ENCODE measurements at places on chromosomes 3 and 15.
A peak's percentile ranks its signal among the peaks of the same experiment; 100 is the strongest.

GRCh38 chr3:89042236-89042835 lies 65.1 kb upstream of the EPHA3 start:
- DNase-seq, result no peak

- no peak for DNase-seq
These were observed 72.5 kb downstream of the MITF start for GRCh38 chr3:69811452-69812401.

DNA sequence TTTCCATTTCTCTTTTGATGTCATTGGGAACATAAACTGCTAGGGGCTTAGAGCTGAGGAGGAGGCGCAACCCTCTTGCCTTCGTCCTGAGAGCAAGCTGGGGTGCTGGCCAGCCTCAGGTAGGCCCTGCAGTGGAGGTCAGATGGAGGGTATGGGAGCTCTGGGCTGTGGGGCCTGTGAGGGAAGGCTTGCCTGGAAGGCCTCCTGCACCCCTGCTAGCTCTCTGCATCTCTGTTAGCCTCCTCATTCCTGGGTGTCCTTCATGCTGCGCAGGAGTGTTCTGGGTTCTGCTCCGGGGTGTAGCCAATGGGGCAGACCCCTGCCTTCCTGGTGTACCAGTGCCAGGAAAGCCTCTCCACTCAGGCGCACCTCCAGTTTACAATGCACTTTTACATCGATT lies 11.8 kb downstream of the GP5 start:
- DNase-seq, result no peak

- DNase-seq, result no peak
These were observed 153.8 kb upstream of the RAP2B start for GRCh38 chr3:153008226-153008625.

DNA sequence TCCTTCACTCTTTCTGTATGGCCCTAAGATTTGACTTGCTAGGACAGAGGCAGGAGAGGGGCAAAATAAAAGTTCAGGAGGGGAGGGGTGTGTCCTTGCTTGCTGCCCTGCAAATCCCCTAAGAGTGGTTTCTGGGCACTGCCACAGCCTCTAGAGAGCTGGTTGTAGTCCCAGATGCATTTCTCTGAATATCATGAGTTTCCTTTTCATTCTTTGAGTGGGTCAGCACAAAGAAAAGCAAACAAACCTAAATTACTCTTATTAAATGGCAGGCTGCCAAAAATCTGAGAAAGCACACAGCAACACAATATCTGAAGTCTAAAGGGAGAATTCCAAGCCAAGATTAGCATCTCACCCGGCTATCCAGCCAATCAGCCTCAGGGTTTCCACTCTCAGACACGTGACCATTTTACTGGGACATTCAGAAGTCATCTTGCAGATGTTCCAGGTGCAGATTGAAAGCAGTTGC lies 919.3 kb downstream of the TUSC7 start:
- peak; percentile 92 for DNase-seq

GRCh38 chr3:32815841-32816438 lies 1.9 kb upstream of the TRIM71 start:
- DNase-seq, result peak; percentile 12

DNA sequence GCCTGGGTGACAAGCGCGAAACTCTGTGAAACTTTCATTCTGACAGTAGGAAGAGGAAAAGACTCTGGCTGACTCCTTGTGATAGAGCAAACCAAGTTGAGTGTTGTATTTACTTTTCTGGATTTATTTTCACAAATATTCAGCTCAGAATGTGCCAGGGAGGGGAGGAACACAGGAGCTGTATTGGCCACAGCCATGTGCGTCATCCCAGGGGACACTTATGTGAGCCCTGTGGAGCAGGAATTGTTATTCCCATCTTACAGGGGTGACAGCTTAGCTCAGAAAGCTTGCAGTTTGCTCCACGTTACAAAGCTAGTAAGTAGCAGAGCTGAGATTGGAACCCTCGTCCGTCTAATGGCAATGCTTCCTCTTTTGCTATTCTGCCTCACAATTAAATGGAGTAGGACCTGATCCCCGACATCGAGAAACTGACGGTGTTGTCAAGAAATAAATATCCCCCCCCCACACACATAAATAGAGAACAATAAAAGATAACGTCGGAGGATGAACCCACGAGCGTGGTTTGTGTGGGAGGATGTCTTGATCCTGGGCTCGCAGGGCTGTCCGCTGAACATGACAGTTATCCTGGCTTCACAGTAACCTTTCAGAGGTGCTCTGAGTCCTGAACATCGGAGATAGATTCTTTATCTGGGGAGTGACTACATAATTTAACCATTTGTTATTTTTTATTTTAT lies 151.6 kb upstream of the CTDSPL start:
- DNase-seq, result no peak

GRCh38 chr15:83398626-83399025 lies 48.5 kb upstream of the SH3GL3 start:
- peak; percentile 66 for DNase-seq

- no peak for DNase-seq
These were observed 9.6 kb upstream of the FAM107A start for GRCh38 chr3:58586776-58587192.

DNA sequence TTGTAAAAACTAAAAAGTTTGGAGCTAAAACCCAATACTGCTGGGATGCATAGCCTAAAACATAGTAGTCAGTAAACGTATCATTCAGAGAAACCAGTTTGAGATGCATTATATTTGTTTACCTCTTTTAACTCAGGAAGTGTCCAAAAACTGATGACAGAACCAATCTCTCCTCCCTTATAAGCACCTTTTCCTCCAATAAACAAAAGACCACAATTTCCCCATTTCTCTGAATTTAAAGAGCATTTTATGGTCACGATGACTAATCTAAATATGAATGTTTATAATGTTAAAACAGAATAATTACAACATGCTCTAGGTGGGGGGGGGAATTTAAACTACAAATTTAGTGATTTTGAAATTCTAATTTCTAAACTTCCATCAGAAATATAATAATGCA lies 58.5 kb downstream of the CEP63 start:
- no peak for DNase-seq

DNA sequence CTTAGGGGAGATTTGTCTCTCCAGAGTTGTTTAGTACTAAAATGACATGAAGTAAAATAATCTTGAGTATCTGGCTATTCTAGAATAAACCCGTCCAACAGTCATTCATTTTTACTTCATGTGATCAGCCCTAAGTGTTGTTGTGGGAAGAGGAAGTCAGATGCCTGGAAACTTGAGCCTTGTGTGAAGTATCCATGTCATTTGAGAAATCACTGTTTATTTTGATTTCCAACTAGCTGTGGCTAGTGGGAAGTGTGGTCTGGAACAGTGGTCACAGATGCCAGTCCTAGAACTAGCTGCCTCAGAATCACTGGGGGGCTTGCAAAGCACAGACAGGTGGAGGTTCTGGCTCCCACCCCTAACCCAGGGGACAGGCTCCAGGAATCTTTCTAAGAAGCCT lies 77.7 kb upstream of the LIMD1 start:
- peak; percentile 60 for DNase-seq

DNA sequence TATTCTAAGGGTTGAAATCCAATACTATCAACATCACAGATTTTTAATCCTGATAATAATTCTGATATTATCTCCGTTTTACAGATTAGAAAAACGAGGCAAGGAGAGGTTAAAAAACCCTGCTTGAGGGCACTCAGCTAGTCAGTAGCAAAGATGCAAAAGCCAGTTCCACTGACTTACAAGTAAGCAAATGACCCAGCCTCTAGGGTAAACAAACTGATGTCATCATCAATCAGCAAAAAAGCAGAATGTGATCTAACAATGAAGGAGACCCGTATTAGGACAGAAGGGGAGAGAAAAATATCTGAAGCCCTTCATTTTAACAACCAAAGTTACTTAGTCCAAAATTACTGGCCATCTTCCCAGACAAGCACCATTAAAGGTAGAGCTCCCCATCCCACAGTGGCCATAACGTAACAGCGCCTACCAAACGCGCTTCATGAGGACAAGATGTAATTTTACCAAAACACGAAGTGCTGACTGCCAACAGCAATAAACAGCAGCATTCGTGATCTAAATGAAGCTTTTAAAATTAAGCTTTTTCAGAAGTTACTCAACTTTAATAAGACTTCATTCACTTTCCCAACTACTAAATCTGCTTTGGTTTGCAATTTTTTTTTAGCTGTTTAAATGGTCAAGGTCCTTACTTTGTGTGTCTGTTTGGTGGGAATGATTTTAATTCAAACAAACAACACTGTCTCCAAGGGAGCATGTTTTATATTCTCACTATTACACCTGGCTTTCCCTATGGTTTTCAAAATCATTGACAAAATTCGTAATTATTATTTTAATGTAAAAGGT lies 176.6 kb downstream of the OSBPL10 start:
- no peak for DNase-seq

DNA sequence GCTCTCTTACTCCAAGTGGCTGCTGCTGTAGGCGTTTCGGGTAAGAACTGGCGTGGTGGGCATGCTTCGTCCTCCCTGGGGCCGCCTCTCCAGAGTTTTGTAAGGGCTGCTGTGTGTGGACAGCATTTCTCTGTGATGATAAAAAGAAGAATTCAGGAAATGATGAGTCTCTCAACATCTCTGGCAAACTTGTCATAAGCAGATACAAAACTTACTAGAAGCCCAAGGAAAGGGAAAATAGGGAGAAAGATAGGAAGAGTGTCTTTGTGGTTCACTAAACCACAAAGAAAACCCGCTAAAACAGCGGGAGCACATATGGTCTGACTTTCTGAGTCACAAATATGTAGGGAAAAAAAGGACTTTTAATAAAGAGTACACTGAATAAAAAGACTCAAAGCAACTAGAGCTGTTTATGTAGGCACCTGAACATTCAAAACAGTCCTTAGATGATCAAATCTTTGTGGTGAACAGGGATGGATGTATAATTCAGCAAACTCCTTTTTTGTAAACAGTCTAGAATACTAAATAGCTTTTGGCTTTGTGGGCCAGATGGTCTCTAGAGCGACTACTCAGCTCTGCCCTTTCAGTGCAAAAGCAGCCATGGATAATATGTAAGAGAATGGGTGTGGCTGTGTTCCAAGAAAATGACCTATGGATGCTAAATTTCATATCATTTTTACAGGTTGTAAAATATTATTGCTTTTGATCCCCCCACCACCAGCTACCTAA lies 60.4 kb upstream of the LMOD3 start:
- peak; percentile 56 for DNase-seq

DNA sequence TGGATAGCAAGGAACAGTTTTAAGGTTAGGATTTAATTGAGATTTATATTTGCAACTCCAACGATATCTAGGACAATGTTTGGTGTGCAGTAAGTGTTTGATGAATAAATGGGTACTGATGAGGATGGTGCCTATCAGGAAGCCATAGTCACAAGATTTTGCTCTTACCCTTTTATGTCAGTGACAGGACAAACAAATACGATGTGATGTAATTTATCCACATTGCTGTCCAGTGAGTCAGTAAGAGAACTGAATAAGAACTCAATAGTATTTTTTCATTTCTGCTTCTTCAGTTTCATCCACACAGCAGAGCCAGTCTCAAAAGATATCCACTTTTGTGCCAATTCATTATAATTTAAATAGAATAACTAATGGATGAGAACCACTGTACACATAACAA lies 18.5 kb downstream of the C3orf85 start:
- DNase-seq, result no peak

- no peak for DNase-seq
These were observed 1.8 kb upstream of the GPR15 start for GRCh38 chr3:98529856-98530459.

Measured in foreskin fibroblast (primary cell).